ENCODE measurements at places on chromosomes 7 and 10. TPM values are rescaled to one million over a fixed set of nuclear protein-coding genes. Genes with fewer than 3 reads are reported as not detected.

The CLCN1 gene
- not detected for total RNA-seq

The EGR2 gene
- total RNA-seq, result 1.5 TPM

DNA sequence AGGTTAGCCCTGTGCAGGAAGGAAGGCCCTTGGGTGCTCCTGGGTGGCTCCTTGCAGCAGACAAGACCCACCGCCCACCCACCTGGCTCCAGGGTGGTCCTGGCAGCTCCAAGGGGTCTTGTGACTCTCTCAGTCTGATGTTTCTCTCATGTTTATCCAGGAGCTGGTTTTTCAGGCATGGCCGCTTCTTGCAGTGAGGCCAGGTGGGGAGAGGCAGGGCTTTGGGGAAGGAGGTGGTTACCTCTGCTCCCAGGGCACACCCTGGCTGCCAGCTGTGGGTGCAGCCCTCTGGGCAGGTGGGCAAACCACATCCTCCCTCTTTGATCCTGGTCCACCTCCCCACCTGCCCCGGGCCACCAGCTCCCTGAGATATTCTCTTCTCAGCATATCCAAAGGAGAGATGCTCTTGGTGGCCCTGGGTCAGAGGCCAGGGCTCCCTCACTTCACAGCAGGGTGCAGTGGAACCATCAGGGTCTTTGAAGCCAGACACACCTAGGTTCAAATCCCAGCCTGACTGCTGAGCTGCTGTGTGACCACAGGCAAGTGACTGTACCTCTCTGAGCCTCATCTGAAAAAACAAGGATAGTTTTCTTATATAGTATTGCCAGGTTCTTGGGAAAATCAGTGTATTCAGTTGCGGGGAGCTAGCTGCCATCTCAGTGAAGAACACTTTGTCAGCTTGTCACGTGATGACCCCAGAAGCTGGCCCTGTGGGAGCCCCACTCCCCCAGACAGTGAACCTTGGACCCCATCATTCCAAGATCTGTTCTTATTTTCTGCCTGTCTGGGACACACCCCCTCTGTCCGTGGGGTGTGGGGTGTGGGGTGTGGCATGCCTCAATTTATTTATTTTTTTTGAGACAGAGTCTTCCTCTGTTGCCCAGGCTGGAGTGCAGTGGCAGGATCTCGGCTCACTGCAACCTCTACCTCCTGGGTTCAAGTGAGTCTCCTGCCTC lies 11.5 kb downstream of the GTF2IRD1 start:
- no peaks in the 10 kb centered on the region for H3K4me1 ChIP-seq
- H3K27me3 ChIP-seq, result no peaks in the 10 kb centered on the region
- no peak for DNase-seq
- no peaks in the 10 kb centered on the region for H3K36me3 ChIP-seq

- no peak overlapping the region for H3K4me3 ChIP-seq
- no peak overlapping the region for H3K27ac ChIP-seq
- H3K27me3 ChIP-seq, result no peaks in the 10 kb centered on the region
- H3K36me3 ChIP-seq, result no peaks in the 10 kb centered on the region
- DNase-seq, result no peak
Measured at GRCh38 chr7:151671514-151671913, 151.8 kb upstream of the RHEB start.

DNA sequence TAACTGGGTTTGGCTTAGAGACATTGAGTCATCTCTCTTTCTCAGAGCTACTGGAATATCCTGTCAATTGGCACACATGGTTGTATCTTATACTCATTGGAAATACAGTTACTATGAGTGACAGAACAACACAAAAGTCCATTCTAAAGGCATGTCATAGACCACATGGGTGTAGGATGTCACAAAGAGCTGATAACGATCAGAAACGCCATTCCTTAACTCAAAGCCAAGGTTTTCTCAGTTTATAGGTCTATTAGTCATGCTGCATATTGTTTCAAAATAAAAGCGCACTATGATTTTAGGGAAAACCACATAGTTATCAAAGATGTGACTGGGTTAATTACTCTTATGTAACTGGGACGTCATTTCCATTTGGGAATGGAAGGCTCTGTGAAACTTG lies 147.2 kb upstream of the FAM171A1 start:
- H3K4me1 ChIP-seq, result no peaks in the 10 kb centered on the region
- H3K27me3 ChIP-seq, result no peaks in the 10 kb centered on the region
- no peak overlapping the region for H3K4me3 ChIP-seq
- no peaks in the 10 kb centered on the region for H3K36me3 ChIP-seq

DNA sequence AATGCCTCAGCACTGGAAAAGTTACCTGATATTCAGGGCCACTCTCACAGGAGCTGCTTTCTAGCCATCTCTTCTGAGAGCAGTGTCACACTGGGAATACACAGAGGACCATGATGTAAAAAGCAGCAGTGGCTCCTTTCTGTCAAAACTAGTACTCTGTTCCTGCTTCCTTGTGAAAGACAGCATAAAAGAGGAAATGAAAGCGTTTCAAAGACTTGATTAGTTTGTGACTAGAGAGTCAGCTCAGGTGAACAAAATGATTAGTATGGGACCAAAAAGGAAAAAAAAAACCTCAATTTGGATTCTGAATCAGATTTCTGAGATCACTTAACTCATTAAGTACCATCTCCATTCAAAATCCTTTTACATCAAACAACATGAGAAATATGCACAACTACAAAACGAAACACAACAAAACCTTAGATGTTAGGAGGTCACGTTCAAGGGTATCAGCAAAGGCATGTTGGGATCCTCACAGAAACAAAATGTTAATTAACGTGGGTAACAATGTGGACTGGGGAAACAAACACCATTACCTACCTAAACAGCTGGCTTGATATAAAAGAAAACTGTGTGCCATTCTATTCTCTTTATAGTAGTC lies 103.7 kb downstream of the MACC1 start:
- H3K27me3 ChIP-seq, result no peaks in the 10 kb centered on the region
- no peak overlapping the region for H3K4me3 ChIP-seq
- no peaks in the 10 kb centered on the region for H3K36me3 ChIP-seq
- no peak overlapping the region for H3K27ac ChIP-seq

GRCh38 chr10:64409349-64409748 lies 888.1 kb downstream of the REEP3 start:
- no peak overlapping the region for H3K27ac ChIP-seq
- DNase-seq, result no peak
- H3K4me1 ChIP-seq, result no peaks in the 10 kb centered on the region
- H3K4me3 ChIP-seq, result no peak overlapping the region

The FASTK gene
- 41.5 TPM for total RNA-seq

DNA sequence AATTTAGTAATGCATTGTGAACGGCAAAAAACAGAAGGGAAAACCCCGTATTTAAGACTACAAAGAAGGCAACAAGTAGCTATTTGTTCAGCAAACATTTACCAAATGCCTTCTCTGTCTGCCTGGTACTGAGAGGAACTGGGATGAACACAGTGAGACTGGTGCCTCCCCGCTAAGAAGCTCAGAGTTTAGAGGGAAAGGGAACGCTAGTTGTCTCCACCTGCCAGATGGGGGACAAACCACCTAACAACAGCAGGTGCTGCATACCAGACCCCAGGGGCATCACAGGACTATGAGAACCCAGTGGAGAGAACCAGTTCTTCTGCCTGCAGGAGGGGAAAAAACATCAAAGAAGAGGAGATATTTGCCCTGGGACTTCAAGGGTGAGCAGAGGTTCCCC lies 147.1 kb downstream of the SLC25A13 start:
- no peaks in the 10 kb centered on the region for H3K27me3 ChIP-seq
- no peaks in the 10 kb centered on the region for H3K4me1 ChIP-seq

- no peak overlapping the region for H3K27ac ChIP-seq
- H3K4me3 ChIP-seq, result no peak overlapping the region
- H3K4me1 ChIP-seq, result peaks cover 5% of the 10 kb centered on the region
- H3K36me3 ChIP-seq, result no peaks in the 10 kb centered on the region
Measured at GRCh38 chr10:96835899-96836298, 3.8 kb downstream of the LCOR start.

The UNC5B gene
- total RNA-seq, result 26.6 TPM

The RARRES2 gene
- total RNA-seq, result 257 TPM

The ADCY1 gene
- not detected for total RNA-seq

The LRRC61 gene
- total RNA-seq, result 13.8 TPM
